GM18507 (cell line): ENCODE measurements at places on chromosomes 4 and X.

DNA sequence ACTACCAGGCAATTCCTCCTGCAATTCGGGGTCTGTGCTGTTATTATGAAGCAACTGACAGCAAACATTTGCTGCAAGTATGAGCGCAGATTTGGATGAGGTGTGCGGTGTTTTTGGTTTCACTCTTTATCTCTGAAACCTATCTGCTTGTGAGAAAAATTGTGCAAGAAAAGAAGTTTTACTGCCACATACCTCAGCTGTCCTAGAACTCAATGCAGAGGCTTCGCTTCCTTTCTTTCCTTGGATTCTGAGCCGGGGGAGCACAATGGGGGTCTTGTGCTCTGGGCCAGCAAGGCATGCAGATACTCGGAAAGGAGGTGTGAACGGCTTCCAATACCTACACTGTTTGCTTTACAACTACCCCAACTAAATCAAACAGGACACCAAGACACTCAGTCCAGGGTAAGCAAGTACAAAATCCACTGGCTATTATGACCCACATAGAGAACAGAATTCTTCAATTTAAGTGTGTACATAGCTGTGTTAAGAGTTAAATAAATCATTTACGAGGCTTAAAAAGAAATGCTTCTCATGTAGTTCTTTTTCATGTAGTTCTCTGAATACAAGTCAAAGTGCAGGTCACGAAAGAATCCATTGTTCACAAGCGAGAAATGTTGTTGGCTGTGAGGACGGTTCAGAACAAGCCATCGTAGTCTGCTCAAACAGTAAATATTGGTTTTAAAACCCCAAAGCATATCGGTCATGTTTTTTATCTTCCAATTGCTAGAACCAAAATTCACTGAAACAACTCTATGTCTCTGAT is 1.1 kb downstream of the SORBS2 start:
- DNase-seq = no peak

GRCh38 chrX:120144178-120144844 is 14.1 kb upstream of the RHOXF2 start:
- DNase-seq = no peak

DNA sequence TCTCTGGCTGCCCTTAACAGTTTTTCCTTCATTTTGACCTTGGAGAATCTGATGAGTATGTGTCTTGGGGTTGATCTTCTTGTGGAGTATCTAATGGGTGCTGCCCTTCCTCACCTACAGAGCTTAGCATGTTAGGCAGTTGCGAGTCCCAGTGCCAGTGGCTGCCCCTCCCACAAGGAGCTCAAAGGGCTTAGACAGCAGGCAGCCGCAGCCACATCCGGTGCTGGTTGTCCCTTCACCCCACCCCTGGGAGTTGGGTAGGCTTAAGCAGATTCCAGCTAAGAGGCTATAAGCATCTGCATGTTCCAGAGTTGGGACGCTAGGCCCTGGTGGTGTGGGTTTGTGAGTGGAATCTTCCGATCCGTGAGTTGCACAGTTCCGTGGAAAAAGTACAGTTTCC is 322.1 kb upstream of the ARX start:
- no peak for DNase-seq

DNA sequence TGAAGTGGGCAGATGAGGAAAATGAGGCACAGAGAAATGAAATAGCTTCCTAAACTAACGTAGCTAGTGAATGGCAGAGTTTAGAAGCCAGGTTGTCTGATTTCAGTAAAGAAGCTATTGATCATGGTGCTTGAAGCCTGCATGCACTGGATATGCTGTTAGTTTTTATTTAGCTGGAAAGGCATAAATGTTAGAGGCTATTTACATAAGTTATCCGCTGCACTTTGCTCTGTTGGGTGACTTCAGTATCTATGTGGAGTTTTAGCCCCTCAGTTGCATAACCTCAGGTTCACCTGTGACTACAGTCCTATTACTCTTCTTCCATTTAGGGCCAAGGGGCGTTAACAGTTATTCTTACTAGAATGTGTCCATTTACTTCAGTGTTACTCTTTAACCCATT is 522.4 kb upstream of the RPS6KA3 start:
- no peak for DNase-seq

GRCh38 chrX:73840120-73840924 is 277.3 kb downstream of the CHIC1 start:
- no peak for DNase-seq

GRCh38 chr4:5749568-5749967 is 38.6 kb downstream of the EVC start:
- DNase-seq = no peak

GRCh38 chr4:1986578-1987210 is 22.1 kb downstream of the NELFA start:
- no peak for DNase-seq

- no peak for DNase-seq
These were observed 524.3 kb upstream of the GALNTL6 start for GRCh38 chr4:171288816-171289432.

GRCh38 chr4:172188248-172188988 is 375.2 kb downstream of the GALNTL6 start:
- no peak for DNase-seq

DNA sequence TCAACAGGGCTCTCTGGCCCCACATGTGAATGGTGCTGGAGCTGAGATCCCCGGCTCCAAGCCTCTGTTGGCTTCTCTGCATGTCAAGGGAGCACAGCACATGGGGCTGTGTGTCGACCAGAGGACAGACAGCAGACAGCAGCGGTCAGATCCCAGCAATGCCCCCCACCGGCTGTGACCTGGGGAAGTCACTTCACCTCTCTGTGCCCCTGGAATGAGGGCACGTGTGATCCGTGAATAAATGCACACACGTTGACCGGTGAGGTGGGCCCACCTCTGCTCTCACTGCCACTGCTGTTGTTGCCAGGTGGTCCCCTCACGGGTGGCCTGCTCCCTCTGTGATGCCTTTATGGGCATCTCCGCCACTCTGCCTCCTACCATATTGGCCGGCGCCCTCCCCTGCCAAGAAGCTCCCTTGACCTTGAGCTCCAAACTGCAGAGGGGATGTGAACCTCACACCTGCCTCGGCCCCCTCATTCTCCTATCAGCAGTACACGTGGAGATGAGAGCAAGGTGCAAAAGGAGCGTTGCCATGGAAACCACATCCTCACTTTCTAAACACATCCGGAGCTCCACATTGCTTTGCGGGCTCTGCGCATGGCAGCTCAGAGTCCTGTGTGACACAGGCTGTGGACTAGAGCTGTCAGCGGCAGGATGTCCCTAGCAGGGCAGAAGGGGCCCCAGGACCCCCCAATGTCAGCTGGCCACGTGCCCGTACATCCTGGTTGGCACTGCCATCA is 75.4 kb downstream of the ABLIM2 start:
- no peak for DNase-seq

DNA sequence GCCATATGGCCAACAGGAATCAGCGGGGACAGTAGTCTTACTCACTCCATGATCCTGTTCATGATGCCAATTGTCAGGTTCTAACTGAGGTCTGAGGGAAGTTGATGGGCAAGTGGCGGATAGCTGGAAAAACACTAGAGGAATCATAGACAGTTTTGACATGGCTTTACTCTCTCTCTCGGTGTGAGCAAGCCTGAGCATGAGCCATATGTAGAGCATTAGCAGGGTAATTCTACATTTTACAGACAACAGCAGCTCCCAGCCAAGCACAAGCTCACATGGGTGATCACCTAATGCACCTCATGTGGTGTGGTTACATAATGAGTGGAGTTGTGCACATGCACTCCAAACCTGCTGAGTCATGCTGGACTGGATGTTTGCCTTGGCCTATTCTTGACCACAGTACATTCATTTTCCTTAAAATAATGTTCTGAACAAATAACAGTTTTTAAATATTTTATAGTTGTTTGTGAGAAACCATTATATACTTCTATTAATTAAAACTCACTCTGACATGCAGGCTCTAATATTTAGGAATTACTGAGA is 429.2 kb downstream of the GPAT3 start:
- DNase-seq = no peak

DNA sequence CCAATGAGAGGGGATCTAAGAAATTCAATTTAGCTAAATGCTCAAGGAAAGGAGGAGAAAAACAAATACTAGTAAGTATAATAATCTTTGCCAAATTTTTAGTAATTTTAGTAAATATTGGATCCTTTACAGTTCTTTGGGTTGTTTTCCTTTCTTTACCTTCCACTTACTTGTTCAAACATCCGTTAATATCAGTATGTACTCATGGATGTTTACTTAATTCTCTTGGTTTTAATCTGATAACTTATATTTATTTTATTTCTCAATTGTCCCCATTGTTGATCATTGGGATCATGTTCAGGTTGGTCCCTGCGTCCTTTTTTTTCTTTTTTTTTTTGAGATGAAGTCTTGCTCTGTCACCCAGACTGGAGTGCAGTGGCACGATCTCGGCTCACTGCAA is 46.9 kb downstream of the SPIN2B start:
- no peak for DNase-seq

GRCh38 chr4:89382439-89382838 is 74.8 kb upstream of the GPRIN3 start:
- no peak for DNase-seq

GRCh38 chrX:4320436-4320947 is 607.0 kb upstream of the PRKX start:
- DNase-seq = no peak

- DNase-seq = no peak
These were observed 162.5 kb downstream of the AFAP1 start for GRCh38 chr4:7777017-7777710.

DNA sequence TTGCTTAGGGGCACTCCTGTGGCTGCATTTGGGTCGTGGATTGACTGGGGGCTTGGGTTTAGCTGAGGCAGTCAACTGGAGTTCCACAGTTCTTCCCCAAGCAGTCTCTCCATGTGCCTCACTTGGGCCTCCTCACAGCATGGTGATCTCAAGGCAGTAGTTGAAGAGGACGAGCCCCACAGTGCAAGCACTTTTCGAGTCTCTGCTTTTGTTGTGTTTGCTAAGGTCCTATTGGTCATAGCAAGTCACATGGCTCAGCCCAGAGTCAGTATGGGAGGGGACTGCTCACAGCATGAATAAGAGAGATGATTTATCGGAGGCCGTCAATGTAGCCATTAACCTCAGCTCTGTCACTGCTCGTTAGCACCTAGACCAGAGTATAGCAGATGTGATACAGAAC is 29.7 kb downstream of the BMX start:
- no peak for DNase-seq

- DNase-seq = no peak
These were observed 194.4 kb downstream of the QDPR start for GRCh38 chr4:17317526-17317925.

GRCh38 chrX:3231766-3232165 is 114.7 kb downstream of the MXRA5 start:
- no peak for DNase-seq

- DNase-seq = no peak
These were observed 326.9 kb upstream of the SLIT2 start for GRCh38 chr4:19924761-19925160.

GRCh38 chrX:120136840-120137239 is 21.1 kb upstream of the RHOXF1 start:
- no peak for DNase-seq

DNA sequence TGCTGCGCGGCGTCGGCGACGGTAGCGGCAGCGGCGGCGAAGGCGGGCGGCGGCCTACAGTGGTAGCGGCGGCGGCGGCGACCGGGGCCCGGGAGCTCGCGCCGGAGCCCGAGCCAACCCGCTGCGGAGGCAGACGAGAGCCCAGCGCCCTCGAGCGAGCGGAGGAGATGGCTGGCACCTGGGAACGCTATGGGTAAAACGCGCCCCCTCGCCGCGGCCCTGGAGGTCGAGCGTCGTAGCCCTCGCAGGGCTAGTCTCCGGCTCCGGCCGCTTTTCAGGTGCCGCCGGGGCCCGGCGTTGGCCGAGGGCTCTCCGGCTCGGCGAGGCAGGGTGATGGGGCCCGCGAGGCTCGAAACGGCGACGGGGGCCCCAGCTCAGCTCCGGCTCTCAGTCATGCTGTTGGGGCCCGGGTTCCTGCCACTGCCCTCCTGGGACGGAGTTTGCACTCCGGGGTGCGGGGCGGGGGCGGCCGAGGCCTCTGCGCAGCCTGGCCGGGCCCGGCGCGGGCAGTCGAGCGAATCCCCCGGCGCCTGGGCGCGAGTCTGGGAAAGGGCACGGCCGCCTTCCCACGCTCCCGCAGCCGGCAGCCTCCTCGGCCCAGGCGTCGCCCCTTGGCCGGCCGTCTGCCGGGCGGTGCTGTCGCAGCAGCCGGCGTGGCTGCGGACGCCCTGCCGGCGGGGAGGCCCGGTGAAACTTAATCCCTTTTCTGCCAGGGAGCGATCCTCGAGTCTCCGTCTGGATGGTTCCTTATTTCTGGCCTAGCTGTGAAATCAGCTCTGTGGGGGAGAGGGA is 768 bp downstream of the MID2 start:
- DNase-seq = no peak

DNA sequence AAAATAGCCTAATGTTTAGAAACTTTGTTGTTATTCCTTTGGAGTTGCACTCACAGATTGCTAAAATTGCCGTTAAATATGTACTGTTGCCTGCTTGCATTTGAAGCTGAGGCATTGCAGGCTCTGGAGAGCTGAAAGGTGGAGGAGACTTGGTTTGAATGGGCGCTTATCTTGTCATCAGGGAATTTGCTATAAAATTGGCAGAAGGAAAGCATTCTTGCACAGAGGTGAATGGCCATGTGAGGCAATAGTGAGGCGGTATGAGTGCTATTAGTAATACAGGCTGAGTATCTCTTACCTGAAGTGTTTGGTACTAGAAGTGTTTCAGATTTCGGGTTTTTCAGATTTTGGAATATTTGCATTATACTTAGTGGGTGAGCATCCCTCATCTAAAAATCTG is 41.3 kb downstream of the TRAPPC11 start:
- no peak for DNase-seq

GRCh38 chrX:8848911-8849310 is 47.7 kb upstream of the FAM9A start:
- DNase-seq = no peak

DNA sequence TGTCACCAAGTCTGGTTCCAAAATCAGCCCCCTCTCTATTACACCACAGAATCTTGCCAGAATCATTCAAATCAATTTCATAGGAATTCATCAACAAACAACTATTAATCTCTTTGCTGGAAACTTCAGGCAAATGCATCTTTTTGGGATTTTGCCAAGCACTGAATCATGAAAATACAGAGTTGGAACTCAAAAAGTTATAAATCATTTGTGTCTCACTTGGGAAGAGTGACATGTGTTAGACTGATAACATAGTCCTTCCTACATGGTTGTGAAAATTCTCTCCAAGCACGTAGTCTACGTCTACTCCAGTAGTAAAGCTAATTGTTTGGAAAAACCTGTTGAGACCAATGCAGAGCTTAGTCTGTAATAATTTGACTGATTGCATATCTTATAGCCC is 19.0 kb downstream of the CXCL8 start:
- no peak for DNase-seq

DNA sequence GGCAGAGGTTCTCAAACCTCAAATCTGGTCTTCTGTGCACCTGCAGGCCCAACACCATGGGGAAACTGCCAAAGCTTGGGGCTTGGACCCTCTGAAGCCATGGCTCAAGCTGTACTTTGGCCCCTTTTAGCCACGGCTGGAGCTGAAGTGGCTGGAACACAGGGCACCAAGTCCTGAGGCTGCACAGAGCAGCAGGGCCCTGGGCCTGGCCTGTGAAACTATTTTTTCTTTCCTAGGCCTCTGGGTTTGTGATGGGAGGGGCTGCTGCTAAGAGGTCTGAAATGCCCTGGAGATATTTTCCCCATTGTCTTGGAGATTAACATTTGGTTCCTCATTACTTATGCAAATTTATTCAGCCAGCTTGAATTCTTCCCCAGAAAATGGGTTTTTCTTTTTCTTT is 18.3 kb upstream of the PI4K2B start:
- no peak for DNase-seq
